ENCODE measurements at places on chromosomes 1 and 21. TPM values are rescaled to one million over a fixed set of nuclear protein-coding genes. Genes with fewer than 3 reads are reported as not detected.

The OR2M3 gene
- not detected for total RNA-seq

The LEPROT gene
- 26.5 TPM for total RNA-seq

DNA sequence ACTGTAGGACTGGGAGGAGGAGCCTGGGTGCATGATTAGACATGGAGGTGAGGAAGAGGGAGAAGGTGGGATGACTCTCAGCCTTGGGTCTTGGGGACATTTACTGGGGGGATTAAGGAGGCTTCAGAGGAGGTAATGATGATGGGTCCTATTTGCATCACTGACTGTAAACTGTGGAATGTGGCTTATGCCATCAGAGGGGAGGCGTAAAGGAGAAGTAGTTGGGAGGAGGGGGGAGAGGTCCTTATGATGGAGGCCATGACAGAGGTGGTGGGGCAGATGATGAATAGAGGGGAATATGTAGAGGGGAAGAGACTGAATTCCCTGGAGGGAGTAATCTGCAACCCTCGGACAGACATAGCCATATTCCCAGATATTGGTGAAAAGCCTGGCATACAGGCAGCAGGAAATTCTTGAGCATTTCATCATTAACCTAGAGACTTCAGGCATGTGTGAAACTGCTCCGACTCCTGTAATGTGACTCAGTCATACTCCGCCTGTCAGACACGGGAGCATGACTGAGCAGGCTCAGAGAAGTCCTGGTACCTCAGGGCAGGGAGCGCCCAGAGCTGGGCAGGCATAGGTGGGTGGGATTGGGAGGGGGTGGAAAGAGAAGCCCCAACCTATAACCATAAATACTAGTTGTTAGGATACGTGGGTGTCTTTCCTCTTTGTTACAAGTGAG, 8.0 kb upstream of the LCE5A start:
- no peaks in the 10 kb centered on the region for H3K4me1 ChIP-seq
- H3K27ac ChIP-seq = no peak overlapping the region
- peaks cover 7% of the 10 kb centered on the region for H3K27me3 ChIP-seq
- H3K4me3 ChIP-seq = no peak overlapping the region
- no peaks in the 10 kb centered on the region for H3K36me3 ChIP-seq

GRCh38 chr1:204703826-204704612, 18.5 kb upstream of the LRRN2 start:
- H3K27me3 ChIP-seq = no peaks in the 10 kb centered on the region

DNA sequence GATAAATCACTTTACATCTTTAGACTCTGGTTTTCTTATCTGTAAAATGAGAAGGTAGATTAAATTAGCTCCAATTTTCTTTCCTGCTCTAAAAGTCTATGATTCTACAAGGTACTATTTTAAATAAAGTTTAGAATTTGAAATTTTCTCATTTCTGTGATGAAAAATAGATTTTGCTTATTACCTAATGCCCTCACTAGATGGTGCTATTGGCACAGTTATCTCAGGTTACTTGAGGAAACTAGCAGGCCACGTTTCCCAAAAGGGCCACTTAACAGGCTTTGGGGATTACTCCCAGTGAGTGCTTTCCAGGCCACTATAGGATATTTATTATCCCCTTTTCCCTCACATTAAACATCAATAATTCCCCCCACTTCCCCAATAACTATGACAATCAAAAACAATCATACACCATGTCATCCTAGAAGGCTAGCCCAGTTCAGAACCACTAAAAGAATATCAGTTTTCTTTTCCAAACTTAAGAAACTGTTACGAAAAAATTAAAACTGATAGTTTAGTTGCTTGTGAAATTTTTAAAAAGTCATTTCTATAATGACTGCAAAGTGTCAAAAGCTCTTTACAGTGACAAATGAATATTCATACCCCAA, 30.6 kb downstream of the OMA1 start:
- H3K36me3 ChIP-seq = peaks cover 3% of the 10 kb centered on the region
- H3K27me3 ChIP-seq = no peaks in the 10 kb centered on the region
- no peaks in the 10 kb centered on the region for H3K4me1 ChIP-seq

DNA sequence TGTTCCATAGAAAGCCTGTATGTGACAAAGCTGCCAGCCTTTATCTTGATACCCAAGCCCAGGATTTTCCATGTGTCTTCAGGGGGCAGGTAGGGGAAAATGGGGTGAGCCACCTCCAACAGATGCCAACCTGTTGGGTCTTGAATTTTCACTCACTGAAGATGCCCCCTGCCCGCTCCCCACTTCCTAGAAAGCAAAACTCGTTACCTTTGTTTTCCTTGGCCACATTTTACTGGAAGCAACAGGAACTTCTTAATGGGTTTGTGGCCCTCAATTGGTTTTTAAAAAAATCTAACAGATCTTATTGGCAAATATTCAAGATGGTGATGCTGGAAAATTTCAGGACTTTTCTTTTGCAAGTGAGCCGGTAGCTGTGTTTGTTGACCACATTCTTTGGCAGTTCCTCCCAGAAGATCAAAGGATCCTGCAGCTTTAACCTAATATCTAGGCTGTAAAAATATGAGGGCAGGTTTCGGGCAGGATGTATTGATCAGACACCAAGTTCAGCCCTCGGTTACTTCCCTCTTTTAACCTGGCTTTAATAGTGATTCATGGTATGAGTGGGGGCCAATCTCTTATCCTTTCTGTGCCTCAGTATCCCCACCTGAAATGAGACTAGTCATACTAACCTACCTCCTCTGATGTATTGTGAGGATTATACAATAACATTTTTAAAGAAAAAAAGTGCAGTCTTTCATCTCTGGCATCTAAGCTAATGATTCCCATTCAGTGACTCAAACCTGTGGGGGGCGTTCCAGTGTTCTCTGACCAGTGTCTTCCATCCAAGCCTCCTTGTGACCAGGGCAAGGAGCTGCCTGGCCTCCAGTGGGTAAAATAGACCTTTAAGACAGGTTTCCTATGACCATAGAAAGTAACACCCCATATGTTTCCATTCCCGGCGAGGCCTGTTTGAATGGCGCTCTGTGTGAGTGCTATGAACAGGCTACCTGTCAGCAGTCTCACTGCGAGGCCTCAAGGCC, 21.3 kb upstream of the GNPAT start:
- no peaks in the 10 kb centered on the region for H3K27me3 ChIP-seq
- H3K4me3 ChIP-seq = no peak overlapping the region
- no peak for DNase-seq
- H3K36me3 ChIP-seq = peaks cover 16% of the 10 kb centered on the region
- no peak overlapping the region for H3K27ac ChIP-seq

GRCh38 chr1:150572918-150573647, 6.3 kb downstream of the MCL1 start:
- H3K4me3 ChIP-seq = peak overlapping the region; percentile 14
- peaks cover 86% of the 10 kb centered on the region for H3K4me1 ChIP-seq
- H3K36me3 ChIP-seq = peaks cover 1% of the 10 kb centered on the region
- peak; percentile 56 for DNase-seq

GRCh38 chr1:244749230-244750016, 86.0 kb upstream of the COX20 start:
- H3K4me3 ChIP-seq = no peak overlapping the region
- no peaks in the 10 kb centered on the region for H3K27me3 ChIP-seq
- H3K27ac ChIP-seq = no peak overlapping the region
- no peak for DNase-seq
- no peaks in the 10 kb centered on the region for H3K36me3 ChIP-seq

All from B cell (primary cell).